ENCODE measurements at places on chromosomes 2 and 18. TPM values are rescaled to one million over a fixed set of nuclear protein-coding genes. Genes with fewer than 3 reads are reported as not detected.

Gene CCDC68
- 15.8 TPM for total RNA-seq

DNA sequence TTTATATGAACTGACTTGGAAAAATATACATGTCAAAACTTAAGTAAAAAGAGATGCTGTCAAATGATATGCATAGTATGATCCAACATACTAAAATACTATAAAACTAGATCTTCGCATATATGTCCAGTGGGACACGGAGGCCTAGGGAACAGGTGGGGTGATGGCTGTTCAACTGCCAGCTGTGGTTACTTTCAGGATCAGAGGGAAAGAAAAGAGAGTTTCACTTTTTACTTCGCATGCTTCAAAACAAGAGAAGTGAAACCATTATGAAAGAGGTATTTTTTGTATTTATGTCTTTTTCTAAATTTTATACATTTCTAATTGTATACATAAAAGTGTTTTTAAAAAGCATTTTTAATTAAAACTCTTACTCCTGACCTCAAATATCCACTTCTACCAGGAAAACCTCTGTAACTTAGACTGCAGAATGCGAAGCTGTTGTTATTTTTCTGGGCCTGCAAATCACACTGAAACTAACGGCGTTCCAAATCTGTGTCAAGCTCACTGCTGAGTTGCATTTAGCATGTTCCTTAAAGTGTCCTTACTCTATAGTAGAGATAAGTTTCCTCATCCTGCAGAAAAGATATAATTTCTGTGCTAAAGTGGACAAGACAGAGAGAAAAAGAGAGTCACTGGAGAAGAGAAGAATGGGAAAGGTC lies 97.8 kb upstream of the SLC35G4 start:
- no peak for DNase-seq
- H3K27me3 ChIP-seq = no peaks in the 10 kb centered on the region

- H3K27ac ChIP-seq = peak overlapping the region; percentile 98
- H3K36me3 ChIP-seq = peaks cover 27% of the 10 kb centered on the region
- H3K4me1 ChIP-seq = peaks cover 20% of the 10 kb centered on the region
- DNase-seq = no peak
- H3K27me3 ChIP-seq = no peaks in the 10 kb centered on the region
These were observed 6.1 kb downstream of the ZFP36L2 start for GRCh38 chr2:43220229-43220751.

GRCh38 chr18:48139431-48140347 lies 209.2 kb upstream of the SMAD2 start:
- peaks cover 4% of the 10 kb centered on the region for H3K4me1 ChIP-seq
- no peak for DNase-seq
- no peaks in the 10 kb centered on the region for H3K36me3 ChIP-seq
- H3K27me3 ChIP-seq = no peaks in the 10 kb centered on the region

- no peaks in the 10 kb centered on the region for H3K27me3 ChIP-seq
- no peak for DNase-seq
- no peak overlapping the region for H3K4me3 ChIP-seq
- no peaks in the 10 kb centered on the region for H3K36me3 ChIP-seq
- H3K27ac ChIP-seq = no peak overlapping the region
These were observed 771.1 kb upstream of the ZEB2 start for GRCh38 chr2:145290986-145291385.

DNA sequence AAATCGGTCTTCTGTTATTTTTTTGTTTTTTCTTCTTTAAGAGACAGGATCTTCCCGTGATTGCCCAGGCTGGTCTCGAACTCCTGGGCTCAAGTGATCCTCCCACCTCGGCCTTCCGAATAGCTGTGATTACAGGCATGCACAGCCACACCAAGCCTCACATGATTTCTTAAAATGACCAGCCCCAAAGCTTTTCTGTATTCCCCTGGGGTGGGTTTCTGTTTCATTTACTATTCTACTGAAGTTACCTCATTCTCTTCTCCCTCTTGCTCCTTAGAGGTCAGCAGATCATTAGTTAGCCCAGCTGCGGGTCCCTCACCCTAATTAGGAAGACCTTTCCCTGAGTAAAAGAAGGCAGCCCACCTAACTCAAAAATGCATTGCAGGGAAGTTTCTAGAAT lies 27.6 kb downstream of the SLC1A4 start:
- H3K4me3 ChIP-seq = no peak overlapping the region
- H3K27me3 ChIP-seq = no peaks in the 10 kb centered on the region
- H3K27ac ChIP-seq = no peak overlapping the region
- H3K36me3 ChIP-seq = peaks cover 45% of the 10 kb centered on the region
- H3K4me1 ChIP-seq = no peaks in the 10 kb centered on the region
